ENCODE measurements at places on chromosomes 6 and 20. TPM values are rescaled to one million over a fixed set of nuclear protein-coding genes. Genes with fewer than 3 reads are reported as not detected.
A peak's percentile ranks its signal among the peaks of the same experiment; 100 is the strongest.

- DNase-seq, result no peak
These were observed 1.1 kb downstream of the DDAH2 start for GRCh38 chr6:31727717-31728671.

The FOXA2 gene
- total RNA-seq, result 13.5 TPM

DNA sequence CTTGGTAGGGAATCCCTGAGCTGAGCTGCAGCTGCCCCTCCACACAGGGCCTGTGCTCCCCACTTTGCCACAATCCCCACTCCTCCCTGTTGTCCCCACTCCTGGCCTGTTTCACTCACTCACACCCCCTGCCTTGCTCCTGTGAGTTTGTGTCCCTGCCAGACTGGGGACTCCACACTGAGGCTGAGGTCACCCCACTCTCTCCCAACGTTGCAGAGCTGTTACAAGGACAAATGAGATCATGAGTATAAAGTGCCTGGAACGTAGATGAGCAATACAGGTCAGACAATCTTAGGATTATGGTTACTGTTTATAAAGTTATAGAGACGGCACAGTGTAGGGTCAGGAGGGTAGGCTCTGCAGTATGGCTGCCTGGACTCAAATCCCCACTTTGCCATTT, 426.0 kb upstream of the SULF2 start:
- DNase-seq, result no peak

DNA sequence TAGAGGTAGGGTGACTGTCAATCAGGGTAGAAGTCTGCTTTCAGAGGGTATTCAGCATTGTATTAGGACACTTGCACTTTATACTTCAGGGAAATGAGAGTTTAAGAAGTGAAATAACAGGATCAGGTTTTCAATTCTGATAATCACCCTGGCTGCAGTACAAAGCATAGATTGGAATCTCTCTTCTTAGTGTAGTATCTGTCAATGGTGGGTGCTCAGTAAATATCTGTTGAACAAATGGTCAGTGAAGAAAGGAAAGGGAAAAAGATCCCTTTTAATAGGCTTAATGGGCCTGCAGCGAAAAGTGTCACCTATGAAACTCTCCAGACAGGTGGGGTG, 18.7 kb downstream of the TUBB2B start:
- DNase-seq, result no peak

DNA sequence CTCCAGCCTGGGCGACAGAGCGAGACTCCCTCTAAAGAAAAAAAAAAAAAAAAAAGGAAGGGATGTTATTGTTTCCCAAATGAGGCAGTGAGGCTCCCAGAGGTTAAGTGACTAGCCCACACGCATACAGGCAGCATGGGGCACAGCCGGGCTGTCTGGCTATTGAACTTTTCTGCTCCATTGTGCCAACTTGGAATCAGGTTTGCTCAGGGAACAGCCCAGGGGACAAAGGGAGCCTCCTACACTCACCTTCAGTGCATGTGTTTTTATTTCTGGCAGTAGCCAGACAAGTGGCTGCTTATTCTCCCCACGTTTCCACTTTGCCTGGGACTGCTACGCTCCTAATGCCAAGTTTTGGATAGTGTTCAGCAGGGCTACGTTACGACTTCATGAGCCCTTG, 10.7 kb downstream of the ETV7 start:
- DNase-seq, result no peak

- no peak for DNase-seq
These were observed 43.8 kb upstream of the RPS6KA2 start for GRCh38 chr6:166670894-166671293.

DNA sequence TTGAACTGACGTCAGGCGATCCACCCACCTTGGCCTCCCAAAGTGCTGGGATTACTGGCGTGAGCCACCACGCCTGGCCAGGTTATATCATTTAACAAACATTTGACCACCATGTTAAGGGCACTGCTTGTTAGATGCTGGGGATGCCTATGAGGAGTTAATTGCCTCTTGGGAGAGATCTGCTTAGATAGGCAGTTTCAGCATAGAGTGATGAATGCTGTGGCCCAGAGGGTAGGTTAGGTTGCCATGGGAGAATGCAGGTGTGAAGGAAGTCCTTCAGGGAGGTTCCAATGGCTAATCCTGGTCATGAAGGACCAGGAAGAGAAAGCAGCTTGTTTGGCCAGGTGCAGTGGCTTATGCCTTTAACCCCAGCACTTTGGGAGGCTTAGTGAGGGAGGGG, 17.0 kb downstream of the PHF20 start:
- no peak for DNase-seq

DNA sequence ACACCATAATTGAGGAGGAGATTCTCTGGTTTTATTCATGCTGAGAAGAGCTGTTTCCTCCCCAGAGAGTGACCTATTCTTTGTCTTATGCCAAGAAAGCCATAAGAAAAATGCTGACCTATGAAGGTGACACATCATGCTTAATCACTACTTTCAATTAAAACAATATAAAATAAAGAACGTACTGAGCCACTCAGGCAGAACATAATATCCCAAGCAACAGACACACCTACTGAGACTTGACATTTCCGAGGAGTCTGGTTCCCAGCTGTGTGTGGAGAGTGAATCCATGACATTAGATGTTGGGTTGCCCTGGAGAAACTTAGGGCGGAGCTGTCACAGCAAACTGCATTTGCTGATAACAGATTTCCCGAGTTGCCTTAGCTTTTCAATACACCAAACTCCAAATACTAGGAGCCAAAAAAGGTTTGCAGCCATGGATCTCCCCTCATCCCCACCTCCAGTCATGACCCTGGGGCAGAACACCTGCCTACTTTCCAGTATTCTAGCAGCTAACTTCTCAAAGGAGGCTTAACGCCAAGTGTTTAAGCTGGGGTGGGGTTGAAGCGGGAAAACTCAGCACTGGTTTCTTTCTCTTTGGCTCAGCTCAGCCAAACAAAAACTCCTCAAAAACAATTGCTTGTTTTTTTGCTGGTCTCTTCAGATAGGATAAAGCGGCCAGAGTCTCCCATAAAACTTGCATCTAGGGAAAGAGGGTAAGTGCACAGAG, 92.2 kb downstream of the BACH2 start:
- no peak for DNase-seq

The MOCS3 gene
- 10.7 TPM for total RNA-seq

DNA sequence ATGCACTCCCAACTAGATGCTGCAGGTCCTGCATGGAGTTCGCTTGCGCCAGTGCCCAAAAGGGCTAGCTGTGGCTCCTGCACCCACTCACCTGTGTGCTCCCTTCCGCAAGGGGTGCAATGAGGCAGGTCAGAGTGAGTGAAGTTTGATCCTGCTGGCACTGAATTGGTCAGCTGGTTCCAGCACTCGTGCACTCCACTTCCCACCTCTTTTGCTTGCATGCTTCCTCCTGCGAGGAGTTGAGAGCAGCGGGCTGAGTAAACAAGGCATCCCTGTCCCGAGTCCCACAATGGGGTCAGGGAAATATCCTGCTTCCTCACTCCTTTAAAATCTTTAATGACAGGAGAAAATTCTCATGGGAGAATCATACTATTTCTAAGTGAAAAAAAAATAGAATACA, 86.2 kb downstream of the LCA5 start:
- no peak for DNase-seq

The TLDC2 gene
- 22.9 TPM for total RNA-seq

The WFDC2 gene
- total RNA-seq, result 40.8 TPM

- DNase-seq, result no peak
These were observed 16.7 kb upstream of the PRDM1 start for GRCh38 chr6:106069478-106069877.

DNA sequence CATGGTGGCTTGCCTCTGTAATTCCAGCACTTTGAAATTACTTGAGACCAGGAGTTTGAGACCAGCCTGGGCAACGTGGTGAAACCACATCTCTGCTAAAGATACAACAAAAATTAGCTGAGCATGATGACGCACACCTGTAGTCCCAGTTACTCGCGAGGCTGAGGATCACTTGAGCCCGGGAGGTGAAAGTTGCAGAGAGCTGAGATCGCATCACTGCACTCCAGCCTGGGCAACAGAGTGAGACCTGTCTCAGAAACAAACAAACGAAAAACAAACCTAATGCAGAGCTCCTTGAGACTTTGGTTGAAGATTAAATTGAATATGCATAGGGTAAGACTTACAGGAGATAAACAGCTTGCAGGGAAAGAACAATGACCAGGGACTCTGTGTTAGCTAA, 80.8 kb downstream of the SCAF8 start:
- no peak for DNase-seq

DNA sequence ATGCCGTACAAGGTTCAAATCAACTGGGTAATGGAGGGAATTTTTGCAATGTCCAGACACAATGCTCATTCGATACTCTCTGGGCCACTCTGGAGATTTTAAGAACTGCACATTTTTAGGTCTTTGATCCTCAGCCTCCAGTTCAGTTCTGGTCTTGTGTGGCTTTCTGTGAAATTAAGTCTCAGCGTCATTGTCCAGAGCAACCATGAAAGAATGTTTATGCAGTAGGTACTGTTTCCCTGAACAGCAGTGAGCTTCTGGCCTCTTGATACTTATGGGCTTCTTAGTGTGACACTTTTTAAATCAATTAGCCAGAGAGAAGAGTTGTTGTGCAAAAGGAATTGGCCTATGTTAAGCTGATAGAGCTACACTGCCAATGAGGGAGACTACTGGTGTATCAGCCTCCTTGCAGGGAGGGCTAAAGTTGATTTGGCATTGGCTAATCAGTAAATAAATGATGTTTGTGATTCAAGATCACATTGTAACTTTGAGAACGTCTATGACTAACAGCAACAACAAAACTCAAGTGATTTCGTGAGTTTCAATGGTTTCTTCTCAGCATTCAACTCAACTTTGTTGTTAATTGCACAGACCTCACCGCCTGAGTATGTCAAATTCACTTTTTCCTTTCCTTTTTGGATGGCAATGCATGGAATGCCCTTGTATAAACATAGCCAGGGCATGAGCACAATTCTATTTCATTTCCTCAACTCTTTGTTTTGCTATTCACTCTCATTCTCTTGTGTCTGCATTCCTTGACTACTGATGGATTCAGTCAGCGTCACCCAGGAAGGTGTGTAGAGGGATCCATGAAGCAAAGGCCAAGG, 85.1 kb downstream of the GJA1 start:
- no peak for DNase-seq

DNA sequence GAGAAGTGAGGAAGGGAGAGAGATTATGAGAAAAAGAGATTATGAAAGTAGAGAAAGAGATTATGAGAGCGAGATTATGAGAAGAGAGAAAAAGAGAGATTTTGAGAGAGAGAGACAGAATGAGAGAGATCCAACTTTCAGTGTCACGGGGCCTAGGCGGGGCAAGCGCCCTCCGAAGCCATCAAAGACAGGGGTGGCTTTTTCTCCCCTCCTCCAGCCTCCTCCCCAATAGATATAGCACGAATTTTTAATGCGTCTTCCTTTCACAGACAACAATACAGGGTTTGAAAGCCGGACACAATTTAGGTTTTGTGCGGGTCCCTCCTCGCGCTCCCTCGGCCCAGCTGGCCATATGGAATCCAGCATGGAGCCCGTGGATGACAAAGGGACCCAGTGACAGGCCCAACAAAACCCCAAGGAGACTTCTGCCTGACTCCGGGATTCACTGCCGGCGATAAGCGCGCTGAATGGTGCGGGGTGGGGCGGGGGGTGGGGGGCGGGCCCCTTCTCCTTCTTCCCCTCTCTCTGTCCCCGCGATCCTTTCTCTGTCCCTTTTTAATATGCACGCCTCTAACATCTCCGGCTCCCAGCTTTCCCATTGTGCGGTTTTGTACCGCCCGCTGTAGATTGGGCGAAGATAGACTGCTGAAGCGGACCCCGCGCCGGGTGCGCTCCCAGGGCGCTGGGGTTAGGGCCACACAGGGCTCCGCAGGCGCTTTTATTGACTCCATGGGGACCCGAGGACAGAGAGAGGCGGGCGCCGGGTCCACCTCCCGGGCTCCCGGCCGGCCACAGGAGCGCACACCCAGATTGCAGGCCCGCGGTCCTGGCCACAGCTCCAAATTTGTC, 5.4 kb downstream of the NKX2-2 start:
- DNase-seq, result no peak

GRCh38 chr6:160088069-160088783, 33.4 kb upstream of the SLC22A1 start:
- peak; percentile 74 for DNase-seq

DNA sequence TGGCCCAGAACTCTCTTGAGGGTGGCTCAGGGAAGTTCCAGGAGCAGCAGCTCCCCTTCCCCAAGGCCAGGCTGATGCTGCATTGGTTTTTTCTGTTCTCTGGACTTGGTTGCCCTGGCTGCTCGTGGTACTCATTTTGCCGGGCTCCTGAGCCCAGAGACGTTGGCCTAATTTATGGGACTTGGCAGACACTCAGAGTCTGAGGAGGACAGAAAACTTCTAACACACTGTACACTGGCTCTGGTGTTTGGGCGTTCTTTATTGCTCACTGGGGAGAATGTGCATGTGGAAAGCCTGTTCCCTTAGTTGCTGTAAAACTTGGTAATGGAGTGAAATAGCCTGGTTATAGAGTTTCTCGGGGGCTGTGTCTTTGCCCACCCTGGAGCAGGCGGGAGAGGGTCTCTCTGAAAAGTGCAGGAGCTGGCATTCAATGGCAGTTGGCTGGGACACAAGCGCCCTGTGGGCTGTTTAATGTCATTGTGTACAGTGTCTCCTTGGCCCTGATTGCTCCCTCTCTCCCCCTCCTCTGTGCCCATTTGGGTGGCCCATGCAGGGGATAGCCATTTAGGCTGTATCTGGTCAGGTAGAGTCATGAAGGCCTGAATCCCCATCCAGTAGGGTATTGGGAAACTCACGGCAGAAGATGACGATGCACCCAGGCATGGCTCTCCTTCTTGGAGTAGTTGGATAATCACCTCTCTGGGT, 109.3 kb downstream of the CDC5L start:
- no peak for DNase-seq

Data from transverse colon (tissue), 4 donors.